ENCODE measurements at places on chromosomes 7 and 10.

- no peak for DNase-seq
These were observed 365.9 kb downstream of the INHBA start for GRCh38 chr7:41336981-41337380.

DNA sequence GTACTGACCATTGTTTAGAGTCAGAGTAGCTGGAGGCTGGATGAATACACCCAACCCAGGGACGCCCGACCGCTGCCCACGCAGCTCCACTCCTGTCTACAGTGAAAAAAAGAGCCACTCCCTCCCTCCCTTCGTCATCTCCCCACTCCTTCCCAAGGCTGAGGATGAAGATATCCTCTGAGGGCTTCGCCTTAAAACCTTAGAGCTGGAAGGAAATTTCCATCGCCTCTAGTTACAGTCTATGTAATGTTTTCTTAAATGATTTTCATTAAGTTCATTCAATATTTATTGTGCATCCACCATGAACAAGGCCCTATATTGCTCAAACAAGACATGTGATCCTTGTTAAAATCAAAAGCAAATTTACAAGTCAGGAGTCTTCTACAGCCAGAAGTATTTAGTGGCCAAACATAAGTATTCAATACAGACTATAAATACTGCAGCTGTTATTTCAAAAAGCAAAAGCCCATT is 11.3 kb upstream of the SLIT1 start:
- no peak for DNase-seq

- no peak for DNase-seq
These were observed 217.0 kb downstream of the CREB5 start for GRCh38 chr7:28629216-28629842.

DNA sequence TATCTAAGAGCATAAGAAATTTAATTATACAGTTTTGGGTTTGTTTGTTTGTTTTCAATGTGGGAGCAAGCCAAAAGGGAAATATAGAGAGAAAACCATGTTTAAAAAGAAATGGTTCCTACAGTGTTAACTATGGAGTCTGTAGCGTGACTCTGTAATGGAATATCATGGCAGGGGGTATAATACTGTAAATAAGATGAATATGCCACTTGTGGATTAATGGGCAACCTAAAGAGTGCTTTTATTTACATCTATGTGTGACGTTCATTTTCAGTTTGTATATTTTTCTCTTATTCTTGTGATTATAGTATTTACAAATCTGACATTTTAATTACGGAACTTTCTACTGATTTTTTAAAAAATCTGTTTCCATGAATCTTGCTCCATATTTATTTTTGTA is 95.9 kb downstream of the POLL start:
- DNase-seq, result no peak

GRCh38 chr7:112072541-112073245 is 133.5 kb downstream of the DOCK4 start:
- DNase-seq, result no peak

GRCh38 chr10:88205842-88206446 is 342.5 kb downstream of the PTEN start:
- no peak for DNase-seq

GRCh38 chr10:68559841-68560185 is 324 bp upstream of the TET1 start:
- no peak for DNase-seq

DNA sequence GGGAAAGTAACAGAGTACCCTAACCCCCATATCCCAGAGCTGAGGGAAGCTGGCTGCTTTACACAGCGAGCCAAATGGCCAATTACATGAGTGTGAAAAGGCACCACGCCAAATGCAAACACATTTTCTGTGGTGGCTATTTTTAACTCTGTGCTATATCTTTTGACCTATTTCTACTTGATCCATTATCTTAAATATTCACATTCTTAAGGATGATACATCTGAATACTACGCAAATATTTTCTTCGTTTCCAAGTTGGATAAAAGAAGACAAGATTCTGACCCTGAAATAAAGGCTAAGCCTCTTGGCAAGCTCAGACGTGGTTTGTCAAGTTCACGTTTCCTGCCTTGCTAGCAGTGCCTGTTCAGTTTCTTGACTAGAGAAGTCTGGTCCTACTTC is 146.7 kb upstream of the TMEM196 start:
- no peak for DNase-seq

- no peak for DNase-seq
These were observed 1.7 kb upstream of the CXCL12 start for GRCh38 chr10:44386546-44387052.

DNA sequence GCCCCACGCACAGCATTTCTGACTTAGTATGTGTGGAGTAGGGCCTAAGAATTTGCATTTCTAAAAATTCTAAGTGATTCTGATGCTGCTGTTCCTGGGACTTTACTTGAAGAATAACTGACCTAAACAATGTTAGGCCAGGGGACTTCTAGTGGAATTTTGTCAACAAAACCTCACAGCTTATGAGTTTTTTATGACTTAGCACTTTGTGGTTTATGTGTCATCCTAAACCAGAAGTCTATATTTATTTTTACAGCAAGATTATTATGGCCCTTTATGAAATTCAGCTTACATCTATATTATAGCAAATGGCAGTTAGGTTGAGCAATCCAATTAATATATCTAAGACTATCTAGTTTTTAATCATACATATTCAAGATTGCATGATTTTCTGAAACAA is 24.6 kb upstream of the BET1 start:
- no peak for DNase-seq

- no peak for DNase-seq
These were observed 4.3 kb upstream of the ABCC2 start for GRCh38 chr10:99777918-99778714.

DNA sequence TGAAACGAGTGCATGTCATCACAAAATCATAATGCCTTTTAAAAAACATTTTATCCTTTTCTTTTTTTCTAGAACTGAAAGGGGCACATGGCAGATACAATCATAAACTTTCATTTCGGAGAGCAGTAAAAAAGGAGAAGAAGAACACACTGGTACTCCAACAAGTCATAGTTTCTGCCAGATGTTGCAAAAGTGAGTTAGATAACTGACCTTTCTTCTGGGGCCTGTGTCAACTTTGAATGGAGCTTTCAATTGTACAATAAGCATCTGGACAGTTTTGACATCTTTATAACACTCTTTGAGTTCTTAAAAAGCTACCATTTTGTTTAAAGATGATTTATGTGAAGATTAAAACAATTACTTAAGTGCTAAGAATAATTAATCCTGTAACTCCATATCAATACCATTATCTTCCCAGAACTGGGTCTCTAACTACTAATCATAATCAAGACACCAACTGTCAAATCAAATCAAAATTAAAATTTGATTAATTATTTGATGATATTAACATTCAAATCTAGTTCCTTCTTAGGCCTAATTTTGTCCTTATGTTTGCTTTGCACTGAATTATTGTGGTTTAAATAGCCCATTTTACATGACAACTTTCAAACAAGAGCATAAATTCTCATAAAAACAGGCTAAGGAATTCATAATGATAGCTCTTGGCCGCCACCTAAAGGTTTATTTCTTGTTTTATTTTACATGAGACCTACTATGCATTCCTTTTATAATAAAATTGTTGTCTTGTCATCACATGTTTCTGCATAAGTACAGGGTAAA is 19.5 kb upstream of the ITGB8 start:
- no peak for DNase-seq

DNA sequence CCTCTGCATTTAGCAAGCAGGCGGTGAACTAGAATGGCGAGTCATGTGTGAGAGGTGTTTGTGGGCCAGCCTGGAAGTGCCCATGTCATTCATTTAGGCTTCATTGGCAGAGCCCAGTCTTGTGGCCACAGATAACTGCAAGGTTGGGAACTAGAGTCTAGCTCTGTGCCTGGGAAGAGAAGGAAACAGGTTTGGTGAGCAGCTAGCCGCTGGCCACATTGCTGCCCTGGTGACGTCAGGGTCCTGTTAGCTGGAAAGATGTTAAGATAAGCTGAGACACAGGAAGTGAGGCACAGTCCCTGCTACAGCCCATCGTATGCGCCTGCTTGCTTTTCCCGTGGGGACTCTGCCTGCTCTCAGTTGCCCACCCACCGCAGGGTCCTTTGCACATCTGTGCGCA is 185.5 kb downstream of the CAMK1D start:
- no peak for DNase-seq

- no peak for DNase-seq
These were observed 84.1 kb downstream of the DOCK4 start for GRCh38 chr7:112122144-112122543.

DNA sequence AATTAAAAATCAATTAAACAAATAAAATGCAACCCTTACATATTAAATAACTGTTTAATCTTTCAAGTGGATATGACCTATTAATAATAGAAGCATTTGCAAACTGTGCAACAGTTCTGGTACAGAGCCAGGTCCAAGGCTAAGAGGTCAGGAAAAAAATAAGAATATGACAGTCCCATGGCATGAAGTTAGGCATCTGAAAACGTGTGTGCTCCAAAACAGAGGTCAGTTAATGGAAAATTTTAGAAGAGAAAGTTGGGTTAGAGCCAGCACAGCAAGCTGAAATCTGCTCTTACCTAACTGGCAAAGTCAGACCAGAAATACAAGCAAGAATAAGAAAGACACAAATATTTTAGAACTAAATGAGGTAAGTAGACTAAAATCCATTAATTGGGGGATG is 757.7 kb downstream of the GRM8 start:
- no peak for DNase-seq

DNA sequence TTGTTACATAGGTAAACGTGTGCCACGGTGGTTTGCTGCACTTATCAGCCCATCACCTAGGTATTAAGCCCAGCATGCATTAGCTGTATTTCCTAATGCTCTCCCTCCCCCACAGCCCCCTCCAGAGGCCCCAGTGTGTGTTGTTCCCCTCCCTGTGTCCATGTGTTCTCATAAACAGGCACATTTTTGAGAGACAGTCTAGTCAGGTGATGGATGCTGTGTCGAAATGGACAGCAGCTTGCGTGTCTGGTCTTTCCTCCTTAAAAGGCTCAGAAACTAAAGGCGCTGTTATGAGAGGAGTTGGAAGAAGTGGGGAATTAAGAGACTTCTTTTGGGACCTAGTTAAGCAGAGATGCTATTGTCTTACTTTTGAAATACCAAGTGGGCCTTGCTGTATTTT is 296.0 kb downstream of the BBS9 start:
- no peak for DNase-seq

- DNase-seq, result no peak
These were observed 120.6 kb downstream of the BAMBI start for GRCh38 chr10:28797904-28798371.

- no peak for DNase-seq
These were observed 118.5 kb downstream of the GLRX3 start for GRCh38 chr10:130254662-130255061.

GRCh38 chr10:23610626-23611307 is 171.9 kb downstream of the OTUD1 start:
- no peak for DNase-seq

DNA sequence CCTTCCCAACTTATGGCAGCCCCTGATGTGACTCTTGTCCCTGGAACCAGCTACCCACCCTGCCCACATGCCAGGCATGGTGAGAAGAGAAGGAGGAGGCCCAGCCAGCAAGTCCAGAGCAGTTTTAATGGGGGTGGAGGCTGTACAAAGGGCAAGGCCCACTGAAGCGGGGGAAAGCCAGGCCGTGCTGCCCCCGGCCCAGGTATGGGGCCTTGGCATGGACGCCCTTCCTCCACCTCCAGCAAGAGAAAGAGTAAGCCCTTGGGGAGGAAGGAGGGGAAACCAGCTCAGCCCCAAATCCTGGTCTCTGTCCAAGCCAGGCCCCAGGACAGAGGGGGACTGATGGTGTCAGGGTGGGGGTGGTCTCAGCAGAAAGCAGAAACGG is 7.0 kb downstream of the NFKB2 start:
- DNase-seq, result no peak

- DNase-seq, result no peak
These were observed 6.1 kb downstream of the LAT2 start for GRCh38 chr7:74215921-74216320.

- DNase-seq, result no peak
These were observed 855.9 kb downstream of the GRID1 start for GRCh38 chr10:85510682-85511081.

- no peak for DNase-seq
These were observed 131.0 kb downstream of the RPS24 start for GRCh38 chr10:78164702-78165101.

DNA sequence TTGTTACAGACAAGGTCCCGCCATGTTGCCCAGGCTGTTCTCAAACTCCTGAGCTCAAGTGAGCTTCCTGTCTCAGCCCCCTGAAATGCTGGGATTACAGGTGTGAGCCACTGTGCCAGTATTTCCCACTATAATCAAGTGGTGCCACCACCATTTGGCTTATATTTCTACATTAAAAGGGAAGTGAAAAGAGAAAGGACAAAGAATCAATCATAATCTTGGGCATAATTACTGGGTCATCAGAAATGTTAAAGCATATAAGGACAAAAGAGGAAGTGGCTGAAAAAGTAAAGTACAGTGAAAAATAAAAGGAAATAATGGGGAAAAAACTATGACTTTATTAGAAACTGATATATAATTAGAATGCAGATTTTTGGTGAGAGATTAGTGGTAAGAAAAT is 25.7 kb upstream of the ENTPD1 start:
- DNase-seq, result no peak

- DNase-seq, result no peak
These were observed 1.2 kb downstream of the SLC18A3 start for GRCh38 chr10:49611166-49611815.

- no peak for DNase-seq
These were observed 103.7 kb upstream of the ZPBP start for GRCh38 chr7:50196719-50197118.

GRCh38 chr7:90980545-90980944 is 283.7 kb upstream of the FZD1 start:
- no peak for DNase-seq

- no peak for DNase-seq
These were observed 335.1 kb downstream of the GATA3 start for GRCh38 chr10:8389630-8390029.

GRCh38 chr7:38833329-38833728 is 75.7 kb downstream of the VPS41 start:
- DNase-seq, result no peak

- no peak for DNase-seq
These were observed at the start of gene ZNF316 for GRCh38 chr7:6636741-6637543. TSS of gene ZNF316 (plus strand) at chr7:6637318. CDS start at chr7:6642410, 5,092 bp downstream.

GRCh38 chr10:78505657-78506056 is 472.0 kb downstream of the RPS24 start:
- no peak for DNase-seq

GRCh38 chr10:128147064-128147463 is 20.8 kb upstream of the MKI67 start:
- no peak for DNase-seq

DNA sequence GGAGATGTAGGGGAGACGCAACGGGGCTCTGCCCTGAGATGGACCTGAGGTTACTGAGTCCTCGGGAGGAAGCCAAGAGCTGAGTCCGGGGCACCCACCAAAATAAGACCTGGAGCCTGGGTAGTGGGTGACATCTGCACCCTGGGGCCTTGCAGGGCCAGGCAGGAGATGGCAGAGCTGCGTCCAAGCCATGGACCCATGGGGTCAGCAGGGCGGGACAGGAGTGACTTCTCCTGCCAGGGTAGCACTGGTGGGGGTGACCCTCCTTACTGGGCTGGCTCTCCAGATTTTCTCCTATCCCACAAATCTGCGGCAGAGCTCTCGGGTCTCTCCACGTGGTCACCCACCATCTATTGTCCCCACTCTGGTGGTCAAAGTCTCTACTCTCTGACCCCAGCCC is 2.1 kb downstream of the GHRHR start:
- DNase-seq, result no peak

GRCh38 chr10:5978230-5978489 is 817 bp upstream of the IL15RA start:
- no peak for DNase-seq

All from NT2/D1 (cell line).